ENCODE measurements at places on chromosomes 16 and 17.
A peak's percentile ranks its signal among the peaks of the same experiment; 100 is the strongest.

- no peak for DNase-seq
Measured at GRCh38 chr17:75825149-75825552, 19.1 kb downstream of the UNC13D start.

DNA sequence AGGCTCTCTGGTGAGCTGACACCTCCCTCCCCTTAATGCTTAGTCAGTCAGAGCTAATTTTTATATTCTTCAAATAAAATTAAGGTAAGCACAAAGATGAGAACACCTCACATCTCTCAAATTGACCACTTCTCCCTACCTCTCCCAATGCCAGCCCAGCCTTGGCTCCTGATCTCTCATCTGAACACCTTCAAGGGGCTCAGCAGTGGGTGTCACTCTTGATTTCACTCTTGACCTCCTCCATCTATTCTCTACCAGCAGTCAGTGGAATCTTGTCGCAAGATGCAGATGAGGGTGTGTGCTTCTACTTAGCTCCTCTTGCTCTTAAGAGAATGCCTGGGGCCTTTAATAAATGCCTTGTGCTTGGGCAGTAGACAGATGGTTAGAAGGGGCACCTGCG is 309.0 kb upstream of the IRX3 start:
- DNase-seq, result no peak

DNA sequence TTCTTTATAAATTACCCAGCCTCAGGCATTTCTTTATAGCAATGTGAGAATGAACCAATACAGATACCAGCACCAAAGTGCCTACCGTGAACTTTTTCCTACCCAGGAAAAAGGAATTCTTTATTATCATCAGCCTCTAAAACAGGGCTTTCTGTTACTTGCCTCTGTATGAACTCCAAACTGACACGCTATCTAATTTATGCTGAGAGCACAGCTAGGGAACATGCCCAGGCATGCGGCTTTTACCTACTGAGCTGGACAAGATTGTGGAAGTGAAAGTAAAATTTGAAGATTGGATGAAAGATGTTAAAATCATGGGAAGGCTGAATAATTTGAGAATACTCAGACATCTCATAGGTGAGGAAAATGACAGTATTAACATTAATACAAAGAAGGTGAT is 24.4 kb upstream of the ADCY9 start:
- DNase-seq, result peak; percentile 33

DNA sequence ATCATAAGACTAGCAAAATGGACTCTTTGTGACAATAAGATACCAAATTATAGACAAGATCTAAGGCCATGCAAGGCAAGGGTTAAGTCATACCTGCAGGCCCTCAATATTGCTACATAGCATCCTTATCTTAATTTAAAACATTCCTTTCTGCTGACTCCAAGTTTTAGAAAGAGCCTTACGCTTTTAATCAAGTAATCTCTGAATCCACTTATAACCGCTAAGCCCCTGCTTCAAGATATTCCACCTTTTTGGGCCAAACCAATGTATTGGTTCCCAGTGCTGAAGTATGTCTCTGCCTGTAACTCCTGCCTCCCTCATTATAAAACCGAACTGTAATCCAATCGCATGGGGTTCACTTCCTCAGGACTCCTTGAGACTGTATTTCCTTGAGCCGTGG is 255.4 kb downstream of the PHKB start:
- DNase-seq, result no peak

DNA sequence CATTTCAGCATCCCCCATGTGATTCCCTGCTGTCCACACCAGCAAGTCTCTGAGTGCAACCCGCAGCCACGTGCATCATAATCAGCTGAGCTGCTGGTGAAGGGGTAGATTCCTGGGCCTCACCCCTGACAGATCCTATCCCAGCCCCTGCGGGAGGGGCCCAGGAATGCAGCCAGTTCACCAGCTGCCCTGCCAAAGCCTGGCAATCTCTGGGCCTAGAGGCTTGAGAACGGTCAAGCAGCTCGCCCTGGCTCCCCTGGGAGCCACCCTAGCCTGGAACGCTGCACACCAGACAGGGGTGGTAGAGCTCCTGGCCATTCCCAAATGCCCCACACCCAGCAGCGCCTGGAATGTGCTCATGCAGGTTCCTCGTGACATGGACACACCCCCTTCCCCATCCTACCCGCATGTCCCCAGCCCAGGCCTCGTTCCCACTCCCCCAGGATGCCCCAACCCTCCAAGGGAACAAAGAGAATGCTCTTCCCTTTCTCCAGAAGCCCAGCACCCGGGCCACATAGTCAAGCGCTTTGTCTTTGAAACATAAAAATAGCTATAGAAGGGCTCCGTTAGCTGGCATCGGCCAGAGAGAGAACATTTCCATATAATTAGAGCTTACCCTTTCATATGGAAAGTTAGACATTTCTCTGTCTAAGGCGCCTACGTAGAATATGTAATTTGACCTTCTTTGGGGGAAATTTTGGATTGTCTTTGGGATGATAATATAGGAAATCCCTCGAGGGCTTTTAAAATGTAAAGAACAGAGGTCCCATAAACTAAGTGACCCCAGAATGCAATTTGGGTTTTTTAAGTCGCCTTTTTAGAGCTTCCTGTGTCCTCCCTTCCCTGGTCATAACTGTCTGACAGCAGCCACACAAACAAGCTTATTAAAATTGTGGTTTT is 3.4 kb downstream of the CEP295NL start:
- no peak for DNase-seq

DNA sequence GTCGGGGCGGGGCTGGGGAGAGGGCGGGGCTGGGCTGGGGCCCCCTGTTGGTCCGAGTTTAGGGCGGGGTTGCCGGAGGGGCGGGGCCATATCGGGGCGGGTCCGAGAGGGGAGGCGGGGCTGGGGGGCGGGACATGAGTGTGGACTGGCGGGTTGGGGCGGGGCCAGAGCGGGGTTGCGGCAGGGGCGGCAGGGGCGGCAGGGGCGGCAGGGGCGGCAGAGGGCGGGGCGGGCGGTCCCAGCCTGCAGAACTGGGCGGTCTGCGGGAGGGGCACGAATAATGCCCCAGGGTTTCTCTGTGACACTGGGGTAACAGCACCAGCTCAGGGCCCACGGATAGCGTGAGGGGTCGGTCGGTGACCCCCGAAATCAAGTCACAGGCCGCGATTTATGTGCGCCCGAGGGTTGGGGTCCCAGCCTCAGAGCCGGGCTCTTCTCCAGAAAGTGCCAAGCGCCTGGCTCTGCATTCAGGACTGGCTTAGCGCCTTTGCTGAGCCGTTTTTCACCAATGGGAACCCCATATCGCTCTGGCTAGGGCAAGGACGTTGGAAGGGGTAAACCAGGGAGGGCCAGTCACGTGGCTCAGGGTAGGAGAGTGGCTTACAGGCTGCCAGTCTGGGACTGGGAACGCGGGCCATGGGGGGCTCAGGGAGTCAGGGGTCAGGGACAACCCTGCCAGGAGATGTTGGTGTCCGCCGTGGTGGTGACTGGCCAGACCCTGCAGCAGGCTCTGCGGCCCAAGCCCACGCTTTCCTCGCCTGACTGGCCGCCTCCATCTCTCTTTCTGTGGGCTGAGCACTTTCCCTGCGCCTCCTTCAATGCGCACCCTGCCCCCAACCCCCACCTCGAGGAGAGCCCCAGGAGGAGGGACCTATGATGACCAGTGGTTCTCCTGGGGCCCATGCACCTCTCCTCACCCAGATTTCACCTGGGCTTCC is 1.2 kb upstream of the METTL26 start:
- DNase-seq, result peak; percentile 37

DNA sequence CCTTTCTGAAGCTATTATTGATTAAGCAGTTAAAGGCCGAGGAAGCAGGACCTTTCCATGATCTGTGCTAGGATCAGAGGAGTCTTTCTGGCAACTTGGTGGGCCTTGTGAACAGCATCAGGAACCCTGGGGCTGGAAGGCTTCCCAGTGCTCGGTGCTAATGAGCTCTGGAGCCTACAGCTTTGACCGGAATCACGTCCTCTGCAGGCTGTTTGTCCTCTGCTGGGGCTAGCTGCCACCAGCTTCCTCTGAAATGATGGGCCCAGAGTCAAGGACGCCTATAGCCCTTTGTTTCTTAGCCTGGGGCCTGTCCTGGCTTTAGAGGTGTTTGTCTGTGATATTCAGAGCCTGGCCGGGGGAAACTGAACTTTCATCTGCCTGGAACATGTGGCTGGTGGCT is 111.6 kb downstream of the SHISA9 start:
- DNase-seq, result no peak

- peak; percentile 78 for DNase-seq
Measured at GRCh38 chr16:75624921-75625334, 1.8 kb upstream of the ADAT1 start.

- DNase-seq, result no peak
Measured at GRCh38 chr16:89199241-89200123, 855 bp downstream of the SLC22A31 start.

Data from mesenchymal stem cell (in vitro differentiated cells and primary cell).